ENCODE measurements at places on chromosomes 1 and 21. TPM values are rescaled to one million over a fixed set of nuclear protein-coding genes. Genes with fewer than 3 reads are reported as not detected.
A peak's percentile ranks its signal among the peaks of the same experiment; 100 is the strongest.

GRCh38 chr1:177571076-177571475 is 398.8 kb downstream of the SEC16B start:
- DNase-seq = no peak

DNA sequence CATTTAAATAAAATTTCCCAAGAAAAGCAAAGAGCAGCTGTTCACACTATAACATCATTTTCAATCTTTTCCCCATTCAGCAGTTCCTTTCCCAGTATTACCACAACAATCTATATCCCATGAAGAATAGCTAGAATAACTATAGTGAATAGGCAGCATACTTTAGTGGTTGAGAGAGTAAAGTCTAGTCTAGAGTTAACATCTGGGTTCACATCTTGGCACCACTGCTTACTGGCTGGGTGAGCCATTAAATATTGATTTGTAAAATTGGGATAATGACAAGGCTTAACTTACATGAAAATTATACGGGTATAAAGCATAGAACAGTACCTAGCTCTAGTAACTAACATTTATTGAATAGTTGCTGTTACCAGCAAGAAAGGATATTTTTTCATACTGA is 14.4 kb downstream of the S100PBP start:
- no peak for DNase-seq

- DNase-seq = no peak
These were observed 38.8 kb downstream of the CASQ2 start for GRCh38 chr1:115729756-115730155.

GRCh38 chr1:182674346-182675246 is 9.8 kb downstream of the RGS8 start:
- DNase-seq = no peak

DNA sequence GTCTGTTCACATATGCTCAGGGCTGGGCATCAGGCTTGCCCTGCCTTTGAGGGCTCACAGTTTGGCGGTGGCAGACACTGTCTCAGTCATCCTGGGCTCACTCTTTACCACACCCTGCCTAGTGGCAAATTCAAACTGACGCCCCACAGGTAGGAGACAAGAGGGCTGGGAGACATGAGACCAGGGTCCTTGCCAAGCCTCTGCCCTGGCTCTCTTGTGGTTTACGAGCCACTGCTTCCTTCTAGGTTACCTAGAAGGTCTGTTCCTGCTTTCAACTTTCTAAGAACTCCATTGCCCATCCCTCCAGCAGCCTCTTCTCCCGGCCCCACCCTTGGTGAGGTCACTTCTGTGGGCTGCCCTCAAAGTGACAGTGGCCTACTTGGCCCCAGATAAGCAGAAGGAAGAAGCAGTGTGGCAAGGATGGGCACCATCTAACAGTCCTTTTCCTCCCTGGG is 10.5 kb downstream of the KIF21B start:
- no peak for DNase-seq

The FBXO2 gene
- total RNA-seq = 19.3 TPM

DNA sequence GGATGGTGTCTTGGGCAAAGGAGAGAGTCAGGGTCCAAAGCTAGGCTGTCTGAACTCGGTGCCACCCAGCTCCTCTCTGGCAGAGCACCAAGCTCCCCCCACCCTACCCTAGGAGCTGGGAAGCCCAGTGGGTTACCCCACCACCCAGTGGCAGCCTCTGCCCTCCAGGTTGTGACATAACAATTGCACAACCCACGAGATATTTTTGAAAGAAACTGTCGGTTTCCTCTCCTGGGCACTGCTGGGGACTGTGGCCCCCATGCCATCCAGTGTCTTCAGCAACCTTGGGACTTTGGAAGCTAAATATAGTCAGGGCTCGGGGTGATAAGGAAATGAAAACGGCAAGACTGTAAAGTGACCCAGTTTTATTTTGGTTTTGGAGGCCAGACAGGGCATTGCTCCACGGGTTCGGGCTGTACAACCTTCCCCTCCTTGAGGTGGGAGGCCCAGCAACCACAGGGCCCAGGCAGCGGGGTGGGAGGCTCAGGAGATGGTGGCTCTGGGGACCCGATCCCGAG is 1.4 kb downstream of the CITED4 start:
- DNase-seq = no peak

The PADI1 gene
- 0.39 TPM for total RNA-seq

DNA sequence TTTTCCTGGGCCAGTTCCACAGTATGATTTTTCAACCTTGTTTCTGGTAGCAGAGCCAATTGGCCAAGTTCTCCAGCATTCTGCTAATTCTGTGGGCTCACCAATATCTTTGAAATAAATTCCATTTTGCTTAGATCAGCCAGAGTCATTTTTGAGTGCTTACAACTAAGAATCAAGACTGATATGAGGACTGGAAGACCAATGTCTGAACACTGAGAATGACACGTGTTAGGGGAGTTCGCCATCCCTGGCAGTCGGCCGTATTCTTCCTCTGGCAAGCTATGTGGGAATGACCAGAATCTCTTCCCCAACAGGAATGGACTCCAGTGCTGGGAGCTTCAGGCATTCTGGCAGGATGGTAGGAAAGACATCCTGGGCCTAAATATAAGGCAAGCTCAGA is 4.9 kb upstream of the TENT5C start:
- DNase-seq = no peak

DNA sequence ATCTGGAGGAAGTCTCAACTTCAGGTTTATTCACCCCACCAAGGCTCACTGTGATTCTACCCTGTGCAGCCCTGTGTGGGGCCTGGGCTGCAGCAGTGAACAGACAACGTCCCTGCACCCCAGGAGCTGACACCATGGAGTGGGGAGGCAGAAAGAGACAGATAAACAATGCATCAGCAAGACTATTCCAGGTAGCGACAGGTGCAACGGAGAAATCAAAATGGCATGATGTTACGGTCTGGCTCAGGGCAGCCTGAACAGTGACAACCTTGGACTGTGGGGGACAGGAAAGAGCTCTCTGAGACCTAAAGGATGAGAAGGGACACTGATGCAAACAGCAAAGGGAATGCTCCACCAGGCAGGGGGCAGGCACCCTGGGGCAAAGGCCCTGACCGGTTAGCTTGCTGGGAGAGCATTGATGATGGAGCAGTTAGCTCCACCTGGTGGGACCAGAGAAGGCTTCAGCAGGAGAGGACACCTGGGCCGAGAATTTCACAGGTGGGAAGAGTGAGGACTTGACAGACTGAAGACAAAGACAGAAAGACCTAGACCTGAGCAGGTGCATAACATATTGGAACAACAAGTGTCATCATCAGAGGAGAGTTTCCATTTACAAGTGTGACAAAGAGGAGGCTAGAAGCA is 589.9 kb downstream of the MATN1 start:
- no peak for DNase-seq

DNA sequence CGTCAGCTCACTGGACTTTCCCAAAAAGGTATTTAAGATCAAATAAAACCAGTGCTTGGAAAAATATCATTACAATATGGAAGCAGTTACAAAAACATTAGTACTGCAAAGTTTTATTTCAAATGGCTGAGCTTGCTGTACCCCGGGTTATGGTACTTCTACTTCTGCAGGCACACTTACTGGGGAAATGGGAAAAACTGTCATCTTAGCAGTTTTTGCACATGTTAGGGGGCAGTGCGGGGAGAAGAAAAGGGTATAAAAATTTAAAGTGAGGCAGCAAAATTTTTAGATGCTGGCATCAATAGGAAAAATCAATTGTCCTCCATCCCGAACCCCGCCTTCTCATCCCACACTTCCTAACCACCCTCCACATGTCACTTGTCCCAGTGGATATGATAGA is 133.4 kb downstream of the ATG4C start:
- DNase-seq = no peak

DNA sequence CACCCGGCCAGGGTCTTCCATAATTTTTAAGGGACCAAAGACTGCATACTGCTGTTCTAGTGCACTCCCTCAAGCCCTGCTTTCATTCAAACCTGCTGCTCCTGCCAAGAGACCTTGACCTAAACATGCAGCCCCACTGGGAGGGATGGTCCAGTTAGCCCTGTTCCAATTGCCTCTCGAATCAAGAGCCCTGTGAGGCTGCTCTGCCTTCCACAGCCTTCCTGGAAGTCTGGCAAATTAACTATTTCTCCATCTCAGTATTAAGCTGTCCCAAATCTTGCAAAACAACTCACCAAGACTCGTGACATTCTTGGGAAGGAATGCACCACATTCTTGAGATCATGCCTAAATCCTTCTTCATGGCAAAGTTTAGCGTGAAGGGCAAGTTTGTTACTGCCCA is 231.3 kb downstream of the C1orf94 start:
- DNase-seq = no peak

DNA sequence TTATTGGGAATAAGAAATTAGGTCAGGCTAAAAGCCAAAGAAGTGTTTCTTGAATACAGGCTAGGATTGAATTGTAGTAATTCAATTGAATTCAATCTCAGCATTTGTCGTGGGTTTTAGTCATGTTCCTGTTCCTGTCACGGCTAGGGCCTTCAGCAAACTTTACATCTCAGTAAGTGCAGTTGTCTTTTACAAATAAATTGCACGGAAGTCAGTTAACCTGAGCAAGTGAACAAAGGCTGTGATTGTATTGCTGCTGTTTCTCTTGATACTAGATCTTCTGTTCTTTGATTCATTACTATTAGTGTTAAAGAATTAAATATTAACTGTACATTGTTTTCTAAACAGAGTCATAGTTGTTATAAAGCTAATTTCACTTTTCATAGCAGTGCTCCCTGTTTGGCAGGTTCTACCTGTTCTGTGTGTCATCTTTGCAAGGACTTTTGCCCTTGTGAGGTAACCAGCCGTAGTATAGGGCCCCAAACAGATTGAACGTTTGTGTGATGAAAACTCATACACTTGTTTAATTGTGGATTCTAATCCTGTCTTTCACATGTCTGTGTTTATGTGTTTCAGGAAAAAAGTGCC is 164.4 kb downstream of the EDEM3 start:
- DNase-seq = no peak

GRCh38 chr1:58773406-58773840 is 10.4 kb downstream of the JUN start:
- peak; percentile 52 for DNase-seq

The NTRK1 gene
- 2.6 TPM for total RNA-seq

DNA sequence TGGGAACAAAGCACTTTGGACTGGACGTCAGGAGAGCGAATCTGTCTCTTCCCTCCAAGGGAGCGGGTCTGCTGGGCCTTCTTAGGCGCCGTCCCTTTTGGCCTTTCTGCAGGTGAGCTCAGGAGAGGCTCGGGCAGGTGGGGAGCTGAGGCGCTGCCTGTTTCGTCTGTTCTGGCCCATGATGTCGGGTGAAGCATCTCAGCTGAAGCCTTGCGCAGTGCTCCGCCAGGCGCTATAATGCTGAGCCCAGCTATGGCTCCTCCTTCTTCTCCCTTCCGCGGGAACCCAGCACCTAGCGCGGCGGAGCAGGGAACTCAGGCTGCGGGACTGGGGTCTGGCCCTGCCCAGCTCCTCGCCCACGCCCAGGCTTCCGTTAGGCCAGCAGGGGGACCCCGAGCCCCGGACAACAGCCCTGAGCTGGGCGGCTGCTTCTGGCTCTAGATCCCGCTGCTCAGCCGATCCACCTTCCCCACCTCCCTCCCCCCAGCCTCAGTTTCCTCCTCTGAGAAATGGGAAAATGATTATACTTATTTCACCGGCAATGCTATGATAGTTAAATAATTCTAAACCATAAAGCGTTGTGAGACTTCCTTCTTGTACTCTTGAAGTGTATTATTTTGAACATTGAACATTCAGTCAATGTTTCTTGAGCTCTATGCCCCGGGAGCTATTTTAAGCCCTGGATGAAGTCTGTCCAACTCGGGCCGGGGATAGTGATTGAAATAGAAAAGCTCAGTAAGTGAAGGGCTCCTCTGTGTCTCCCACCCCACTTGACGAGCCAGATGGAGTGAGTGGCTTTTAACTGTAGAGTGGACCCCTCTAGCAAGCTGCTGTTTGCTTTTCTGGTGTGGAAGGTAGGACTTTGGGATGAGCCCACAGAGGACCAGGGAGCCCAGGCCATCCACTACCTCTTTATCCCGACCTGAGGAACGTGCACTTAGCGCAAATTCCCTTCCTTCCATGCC is 9.6 kb upstream of the ADORA1 start:
- peak; percentile 48 for DNase-seq

The CYYR1 gene
- total RNA-seq = 15.5 TPM

The GATAD2B gene
- total RNA-seq = 18.7 TPM

- DNase-seq = no peak
These were observed 5.9 kb downstream of the ANKRD35 start for GRCh38 chr1:145879775-145880174.

The ERICH3 gene
- 12.9 TPM for total RNA-seq

GRCh38 chr1:17984583-17984982 is 123.0 kb upstream of the IGSF21 start:
- no peak for DNase-seq

The LCE2B gene
- not detected for total RNA-seq

GRCh38 chr1:40703316-40703715 is 11.8 kb downstream of the NFYC start:
- DNase-seq = no peak

DNA sequence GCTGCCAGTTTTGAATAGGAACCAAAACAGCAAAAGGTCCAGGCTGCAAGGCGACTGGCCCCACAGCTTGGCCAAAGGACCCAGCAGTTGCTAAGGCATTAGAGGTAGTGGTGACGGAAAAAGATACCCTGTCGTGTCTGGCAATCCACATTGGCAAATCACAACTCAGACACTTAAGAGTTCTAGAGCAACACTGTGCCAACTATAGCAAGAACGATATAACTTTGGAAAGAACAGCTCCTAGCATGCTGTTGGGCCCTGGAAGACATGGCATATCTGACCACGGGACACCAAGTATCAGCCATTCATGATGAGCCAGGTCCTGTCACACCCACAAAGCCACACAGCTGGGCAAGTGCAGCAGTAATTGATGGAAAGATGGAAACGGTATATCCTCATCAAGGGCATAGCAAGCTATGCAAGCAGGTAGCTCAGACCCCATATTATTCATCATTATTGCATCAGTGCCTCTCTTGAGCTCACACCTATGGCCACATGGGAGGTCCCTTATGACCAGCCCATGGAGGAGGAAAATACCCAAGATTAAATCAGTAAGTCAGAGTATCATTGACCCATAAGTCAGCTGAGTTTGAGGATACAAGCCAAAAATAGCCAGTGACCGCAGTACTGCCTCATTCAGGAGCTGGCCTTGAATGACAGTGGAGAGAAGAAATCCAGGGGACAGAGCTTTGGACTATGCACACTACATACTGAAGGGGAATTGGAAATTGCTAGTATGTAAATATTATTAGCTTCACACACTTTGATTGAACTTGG is 221.2 kb downstream of the SETD4 start:
- DNase-seq = no peak

DNA sequence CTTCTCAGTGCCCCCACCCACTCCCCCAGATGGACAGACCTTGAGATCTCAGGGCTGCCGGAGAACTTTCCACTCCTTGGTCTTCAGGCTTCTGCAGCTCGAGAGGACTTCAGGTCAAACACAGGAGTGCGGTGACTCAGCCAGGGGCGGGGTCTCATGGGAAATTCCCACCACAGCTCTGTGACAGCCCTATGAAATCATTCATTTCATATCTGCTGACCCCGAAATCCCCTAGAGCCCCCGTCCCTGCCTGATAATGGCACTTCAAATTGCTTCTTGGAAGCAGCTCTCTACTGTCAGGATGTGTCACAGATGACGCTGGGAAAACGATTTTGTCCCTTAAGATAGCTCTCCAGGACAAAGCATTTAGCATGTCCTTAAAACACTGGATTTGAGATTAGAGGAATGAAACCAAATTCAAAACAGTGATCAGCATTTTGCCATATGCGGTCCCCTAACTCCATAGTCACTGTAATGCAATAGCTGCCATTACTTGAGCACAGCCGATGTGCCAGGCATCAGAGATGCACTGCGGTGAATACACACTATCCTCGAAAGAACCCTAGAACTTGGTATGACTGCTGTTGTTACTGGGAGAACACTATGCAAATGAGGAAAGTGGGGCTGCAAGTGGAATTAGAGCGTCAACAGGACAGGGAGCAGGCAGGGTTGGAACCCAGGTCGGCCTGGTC is at the start of gene TNFRSF9:
TSS of gene TNFRSF9 (minus strand) at position 95 of the 692 bp plus-strand sequence. CDS start 845 bp downstream, outside the sequence.
- no peak for DNase-seq

The CD5L gene
- 0.11 TPM for total RNA-seq

The S1PR1 gene
- total RNA-seq = 31.6 TPM

The CFHR3 gene
- 0.72 TPM for total RNA-seq
